ENCODE measurements at places on chromosomes 3 and 15.

GRCh38 chr15:70410371-70410985, 312.8 kb upstream of the TLE3 start:
- DNase-seq = no peak

- no peak for DNase-seq
These were observed 3.3 kb upstream of the UBL7 start for GRCh38 chr15:74464216-74464615.

DNA sequence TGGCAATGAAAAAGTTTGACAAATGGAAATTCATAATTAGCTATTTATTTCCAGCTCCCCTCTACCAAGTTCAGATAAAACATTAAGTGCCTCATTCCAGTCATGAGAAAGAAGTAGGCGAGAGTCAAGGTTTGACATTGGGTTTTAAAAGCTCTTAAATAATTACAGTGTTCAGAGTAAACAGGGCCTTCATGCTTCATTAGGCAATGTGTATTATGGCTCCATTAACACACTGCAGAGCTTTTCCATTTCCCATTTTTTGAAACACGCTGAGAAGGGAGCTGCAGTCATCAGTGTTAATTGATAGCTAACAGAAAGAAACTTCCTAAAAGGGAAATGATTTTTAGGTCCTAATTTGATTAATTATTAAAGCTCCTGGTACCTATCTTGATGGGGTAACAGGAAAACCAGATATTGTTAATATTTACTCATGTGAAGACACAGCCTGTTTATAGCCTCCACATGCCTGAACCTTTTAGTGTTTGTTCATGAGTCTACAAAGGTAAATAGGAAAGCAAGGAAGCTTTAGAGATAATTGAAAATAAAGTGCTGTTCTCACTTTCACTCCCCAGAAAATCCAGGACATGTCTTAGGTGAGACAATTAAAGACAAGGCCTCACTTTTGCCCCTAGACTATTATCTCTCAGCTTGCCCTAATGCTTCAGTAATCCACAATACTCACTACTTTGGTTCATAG, 28.7 kb downstream of the SST start:
- DNase-seq = no peak

DNA sequence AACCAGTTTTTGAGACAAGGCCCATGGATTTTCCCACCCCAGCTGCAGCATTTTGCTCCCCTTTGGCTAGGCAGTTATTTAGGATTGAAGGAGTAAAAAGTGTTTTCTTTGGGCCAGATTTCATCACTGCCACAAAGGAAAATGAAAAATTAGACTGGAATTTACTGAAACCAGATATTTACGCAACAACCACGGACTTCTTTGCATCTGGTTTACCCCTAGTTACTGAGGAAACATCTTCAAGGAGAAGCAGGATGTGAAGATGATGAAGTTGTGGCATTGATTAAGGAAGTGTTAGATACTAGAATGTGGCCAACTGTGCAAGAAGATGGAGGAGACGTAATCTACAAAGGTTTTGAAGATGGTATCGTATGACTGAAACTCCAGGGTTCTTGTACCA, 165.2 kb upstream of the MYRIP start:
- DNase-seq = no peak

GRCh38 chr3:58324391-58325390, 8.0 kb upstream of the PXK start:
- no peak for DNase-seq

- DNase-seq = no peak
These were observed 174.0 kb downstream of the THRB start for GRCh38 chr3:24320601-24321000.

- DNase-seq = no peak
These were observed 38.0 kb downstream of the PIK3CB start for GRCh38 chr3:138796761-138797160.

Measured in activated CD4-positive, alpha-beta T cell treated with anti-CD3 and anti-CD28 coated beads, Interleukin-2, amount 50 U/mL, for 24 hours (primary cell).